ENCODE measurements at places on chromosomes 4 and X.

DNA sequence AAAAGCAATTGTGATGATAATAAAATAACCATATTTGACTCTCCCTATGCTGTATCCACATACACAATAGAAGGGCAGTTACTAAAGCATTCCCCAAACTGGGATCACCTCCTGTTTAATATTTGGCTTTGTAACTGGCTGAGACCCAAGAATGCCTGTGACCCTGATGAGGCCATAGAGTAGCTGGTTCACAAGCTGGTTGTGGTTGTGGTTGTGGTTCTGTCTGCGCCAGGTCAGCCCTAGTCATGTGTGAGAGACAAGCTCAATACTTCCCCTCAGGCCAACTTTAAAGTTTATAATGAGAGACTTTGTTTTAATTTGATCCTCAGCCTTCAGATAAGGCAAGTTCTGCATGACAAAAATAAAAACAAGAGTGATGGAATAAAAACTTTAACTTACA, 209.9 kb downstream of the PARM1 start:
- DNase-seq = no peak

- no peak for DNase-seq
Measured at GRCh38 chrX:20571611-20572010, 304.9 kb upstream of the RPS6KA3 start.

GRCh38 chr4:92304606-92305005, 840 bp downstream of the GRID2 start:
- DNase-seq = no peak

- DNase-seq = no peak
Measured at GRCh38 chrX:1300449-1300848, 31.8 kb downstream of the CSF2RA start.

- DNase-seq = no peak
Measured at GRCh38 chr4:181350615-181351415, 892.4 kb upstream of the TENM3 start.

- no peak for DNase-seq
Measured at GRCh38 chrX:150531467-150531866, 37.0 kb upstream of the MTM1 start.

GRCh38 chr4:122542411-122543236, 78.2 kb downstream of the IL21 start:
- DNase-seq = peak; percentile 23

GRCh38 chrX:12753366-12753765, 37.8 kb upstream of the PRPS2 start:
- DNase-seq = no peak

DNA sequence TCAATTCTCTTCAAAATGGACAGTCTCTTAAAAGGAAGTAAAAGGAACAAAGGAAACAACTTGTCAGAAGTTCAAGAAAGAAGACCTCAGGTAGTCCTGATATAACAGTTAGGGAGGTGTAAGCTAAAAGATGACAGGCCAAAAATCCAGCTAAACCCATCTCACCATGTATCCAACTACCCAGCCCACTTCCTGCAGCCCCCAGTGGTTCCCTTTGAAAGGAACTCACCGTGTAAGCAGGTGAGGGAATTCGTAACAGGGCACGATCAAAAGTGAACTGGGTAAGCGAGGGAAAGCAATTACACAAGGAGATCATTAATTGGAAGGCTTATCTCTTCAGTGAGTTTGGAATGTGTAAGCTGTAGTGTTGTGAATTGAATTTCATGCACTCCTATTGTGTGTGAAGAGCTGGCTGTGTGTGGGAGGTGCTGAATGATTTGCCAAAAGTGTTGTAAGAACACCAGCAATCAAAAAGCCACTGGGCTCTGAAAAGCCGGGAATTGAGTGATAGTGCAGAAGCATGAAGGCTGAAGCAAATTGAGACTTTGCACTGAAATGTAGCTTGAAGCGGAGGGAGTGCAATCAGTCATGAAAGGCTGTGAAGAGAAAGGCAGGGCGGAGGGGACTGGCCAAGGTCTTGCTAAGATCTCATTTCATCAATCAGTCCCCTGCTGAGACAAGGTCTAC, 914.2 kb upstream of the LCORL start:
- DNase-seq = no peak

- no peak for DNase-seq
Measured at GRCh38 chr4:3729188-3729881, 36.9 kb upstream of the ADRA2C start.

DNA sequence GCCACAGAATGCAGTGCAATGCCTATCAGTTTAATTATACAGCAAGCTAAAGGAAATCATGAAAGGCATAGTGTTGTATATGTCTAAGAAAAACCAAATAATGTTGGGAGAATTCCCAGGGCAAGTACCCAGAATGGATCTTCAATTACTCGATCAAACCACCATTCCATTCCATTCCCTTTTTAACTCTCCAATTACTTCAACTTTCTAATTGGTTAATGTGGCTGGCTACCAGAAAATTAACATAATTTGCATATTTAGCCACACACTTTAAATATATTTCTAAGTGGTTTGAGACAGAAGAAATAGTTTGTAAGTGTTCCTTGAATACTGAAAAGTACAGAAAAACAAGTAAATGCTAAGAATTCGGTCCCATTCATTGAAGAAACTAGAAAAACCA, 111.5 kb upstream of the NAP1L5 start:
- DNase-seq = no peak

DNA sequence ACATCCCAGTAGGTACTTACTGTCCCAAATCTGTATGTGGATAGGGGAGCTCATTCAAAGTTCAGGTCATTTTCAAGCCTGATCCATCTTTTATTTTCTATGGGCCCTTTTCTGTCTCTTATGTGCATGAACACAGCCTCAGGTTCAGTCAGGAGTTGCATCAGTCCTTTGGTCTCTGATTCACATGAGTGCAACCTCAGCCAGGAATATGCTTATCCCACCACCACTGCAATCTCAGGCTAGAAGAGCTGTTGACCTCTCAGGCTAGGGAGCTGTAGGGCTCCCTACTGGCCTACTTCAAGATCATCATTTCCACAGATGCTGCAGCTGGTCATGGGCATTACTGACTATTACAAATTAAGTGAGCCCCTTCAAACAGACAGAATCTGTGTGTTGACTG, 27.2 kb downstream of the AASDH start:
- no peak for DNase-seq

DNA sequence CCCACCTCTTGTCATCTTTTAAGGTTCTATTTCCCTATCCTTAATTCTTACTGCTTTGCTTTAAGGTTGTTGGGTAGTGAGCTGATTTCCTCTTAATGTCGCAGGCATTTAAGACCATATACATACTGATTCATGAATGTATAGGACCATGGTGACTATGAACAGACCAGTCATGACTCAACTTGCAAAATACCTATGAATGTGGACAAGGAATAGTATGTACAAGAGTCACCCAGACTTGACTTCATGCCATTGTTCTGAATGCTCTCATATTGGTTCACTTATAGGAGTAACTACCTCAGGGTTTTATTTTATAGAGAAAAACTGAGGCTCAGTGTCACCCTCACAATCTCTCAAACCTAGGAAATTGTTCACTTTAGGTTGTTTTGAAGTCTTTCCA, 44.3 kb downstream of the CCNG2 start:
- DNase-seq = no peak

- DNase-seq = peak; percentile 2
Measured at GRCh38 chr4:176864238-176864637, 71.5 kb upstream of the VEGFC start.

Data from fibroblast of gingiva (primary cell).